NCI-H1105 (cell line): ENCODE measurements at places on chromosomes 2 and 18.
A peak's percentile ranks its signal among the peaks of the same experiment; 100 is the strongest.

GRCh38 chr18:37322492-37323035 is 243.0 kb downstream of the CELF4 start:
- DNase-seq, result peak; percentile 21

GRCh38 chr18:35770376-35771014 is 189.0 kb downstream of the GALNT1 start:
- DNase-seq, result no peak

- no peak for DNase-seq
Measured at GRCh38 chr2:212451786-212452231, 86.8 kb downstream of the ERBB4 start.

DNA sequence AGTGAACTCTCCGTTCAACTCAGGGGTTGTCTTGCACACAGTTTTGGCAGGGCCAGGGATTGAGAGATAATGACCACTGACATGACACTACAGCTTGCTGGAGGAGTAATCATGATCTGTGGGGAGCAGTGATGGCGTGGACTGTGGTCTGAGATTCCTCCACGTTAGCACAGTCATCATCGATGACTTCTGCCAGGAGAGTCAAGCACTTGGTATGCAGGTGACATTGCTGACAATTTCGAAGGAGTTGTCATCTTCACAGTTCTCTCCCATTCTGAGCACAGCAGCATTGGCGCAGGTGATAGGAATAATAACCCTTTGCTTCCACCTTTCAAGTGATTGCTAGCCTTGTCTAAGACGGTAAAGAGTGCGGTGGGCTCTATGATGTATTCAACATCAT is 79.8 kb downstream of the SGPP2 start:
- DNase-seq, result no peak

GRCh38 chr2:8086796-8087479 is 594.9 kb upstream of the ID2 start:
- DNase-seq, result no peak

DNA sequence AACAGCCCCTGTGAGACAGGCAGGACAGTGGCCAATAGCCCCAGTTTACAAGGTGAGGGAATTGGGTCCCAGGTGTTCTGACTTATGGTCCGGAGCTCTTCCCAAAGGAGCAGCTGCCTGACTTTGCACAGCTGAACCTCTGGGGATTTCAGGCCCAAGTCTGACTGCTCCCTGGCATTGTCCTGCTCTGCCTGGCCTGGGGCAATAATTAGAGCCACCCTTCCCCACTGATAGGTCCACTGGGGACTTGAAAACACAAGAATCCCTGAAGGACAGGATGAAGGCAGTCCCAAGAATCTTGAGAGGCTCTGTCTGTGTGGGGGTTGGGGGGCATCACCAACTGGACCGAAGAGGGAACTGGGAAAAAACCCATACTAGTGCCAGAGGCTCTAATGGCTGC is 3.7 kb upstream of the FEV start:
- DNase-seq, result no peak

- DNase-seq, result no peak
Measured at GRCh38 chr2:233385489-233386044, 31.3 kb downstream of the DGKD start.

- DNase-seq, result peak; percentile 3
Measured at GRCh38 chr2:58967736-58968135, 726.6 kb upstream of the FANCL start.

- DNase-seq, result peak; percentile 78
Measured at GRCh38 chr2:20381457-20381856, 30.8 kb upstream of the PUM2 start.

DNA sequence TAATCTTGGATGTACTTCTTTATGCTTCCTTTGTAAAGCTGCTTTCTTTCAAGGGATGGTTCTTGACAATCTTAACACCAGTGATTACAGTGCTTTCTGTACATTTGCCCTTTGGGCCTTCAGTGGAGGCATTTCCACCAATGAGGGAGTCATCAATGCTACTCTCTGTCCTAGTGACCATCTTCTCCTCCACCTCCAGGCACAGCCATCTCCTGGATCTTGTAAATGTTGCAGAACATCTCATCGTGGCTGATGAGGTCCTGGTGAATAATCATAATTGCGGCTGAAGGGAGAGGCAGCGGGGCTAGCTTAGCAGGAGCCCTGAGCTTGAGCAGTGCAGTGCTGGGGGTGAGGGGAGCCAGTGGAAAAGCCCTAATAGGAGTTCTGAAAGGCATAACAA is 32.5 kb downstream of the IDH1 start:
- DNase-seq, result no peak

DNA sequence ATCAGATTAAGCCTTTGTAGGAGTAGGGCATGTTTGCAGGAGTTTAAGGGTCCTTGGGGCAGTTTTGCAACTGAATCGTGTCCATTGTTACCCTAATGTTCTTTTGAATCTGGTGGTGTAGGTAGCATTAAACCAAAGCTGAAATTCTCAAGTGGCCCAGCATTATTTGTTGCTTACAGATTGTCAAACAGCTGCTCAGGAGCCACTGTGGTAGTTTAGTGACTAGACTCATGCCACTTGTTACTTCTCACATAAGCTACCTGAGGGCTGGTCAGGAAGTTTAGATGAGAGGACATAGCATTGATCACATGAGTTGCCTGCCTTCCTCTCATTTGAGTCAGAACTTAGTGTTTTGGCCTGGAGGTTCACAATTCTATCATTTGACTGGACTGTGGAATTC is 157.6 kb downstream of the HAUS1 start:
- DNase-seq, result no peak

GRCh38 chr2:208006337-208006736 is 19.0 kb downstream of the PLEKHM3 start:
- no peak for DNase-seq

DNA sequence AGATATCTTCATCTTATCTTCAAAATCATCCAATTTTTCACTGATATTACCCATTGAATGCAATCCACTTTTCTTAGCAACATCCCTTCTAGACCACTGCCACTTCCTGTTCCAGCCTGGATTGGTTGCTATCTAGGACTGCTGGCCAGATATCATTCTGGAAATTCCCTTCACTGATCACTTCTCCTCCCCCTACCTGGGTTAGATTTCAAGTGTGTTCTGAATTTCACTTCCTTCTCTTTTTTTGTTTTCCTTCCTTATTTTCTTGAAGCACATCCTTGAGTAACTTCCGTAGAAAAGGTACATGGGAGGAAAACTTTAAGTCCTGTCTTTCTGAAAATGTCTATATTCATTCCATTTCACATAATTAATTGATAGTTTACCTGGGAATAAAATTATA is 82.0 kb upstream of the IL1R2 start:
- DNase-seq, result no peak

DNA sequence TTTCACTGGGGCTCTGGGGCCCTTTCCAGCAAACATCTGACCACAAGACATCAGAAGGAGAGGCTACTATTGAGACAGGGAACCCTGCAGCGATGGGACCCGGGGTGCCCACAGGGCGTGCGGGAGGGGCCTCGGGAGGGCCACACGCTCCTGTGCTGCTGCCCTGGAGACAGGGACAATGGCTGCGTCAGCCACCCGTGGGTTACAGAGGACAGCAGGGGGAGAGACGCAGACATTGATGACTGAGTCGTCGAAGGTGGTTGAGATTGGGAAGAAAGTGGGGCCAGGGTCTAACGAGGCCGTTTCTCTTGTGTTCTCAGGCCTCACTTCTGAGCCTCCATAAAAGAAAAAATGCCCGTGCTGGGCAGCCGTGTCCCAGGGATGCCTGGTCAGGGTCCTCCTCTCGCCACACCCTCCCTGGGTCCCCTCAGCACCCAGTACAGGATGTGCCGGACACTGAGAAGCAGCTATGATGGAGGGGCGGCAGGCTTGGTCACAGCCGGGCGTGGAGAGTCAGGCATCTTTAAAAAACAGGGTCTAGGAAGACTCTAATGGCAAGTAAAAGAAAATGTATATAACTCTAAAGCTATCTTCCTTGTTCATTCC is 73.9 kb downstream of the NDUFA10 start:
- no peak for DNase-seq

- DNase-seq, result no peak
Measured at GRCh38 chr2:184006998-184007397, 591.3 kb upstream of the ZNF804A start.

GRCh38 chr18:43883886-43884285 is 606.6 kb upstream of the SYT4 start:
- no peak for DNase-seq

GRCh38 chr18:40935423-40935822 is 1019.6 kb upstream of the PIK3C3 start:
- peak; percentile 14 for DNase-seq

DNA sequence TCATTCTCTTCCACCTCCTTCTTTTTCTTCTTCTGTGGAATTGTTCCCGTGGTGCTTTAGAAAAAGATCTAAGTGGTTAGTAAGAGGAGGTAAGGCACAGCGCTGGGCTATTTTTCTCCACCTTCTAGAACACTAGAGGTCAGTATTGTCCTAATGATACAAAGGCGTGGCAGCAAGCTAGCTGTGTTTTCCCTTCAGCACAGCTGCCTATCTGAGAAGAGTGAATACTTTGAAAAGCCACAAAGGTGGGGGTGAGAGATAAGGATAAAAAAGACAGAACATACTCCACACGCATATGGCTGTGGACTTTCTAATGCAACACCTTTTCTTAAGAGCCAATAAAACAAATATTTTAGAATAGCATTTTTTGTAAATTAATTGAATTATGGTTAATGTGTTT is 2.1 kb downstream of the CNTNAP5 start:
- DNase-seq, result peak; percentile 79

GRCh38 chr18:22822024-22822423 is 111.1 kb upstream of the RBBP8 start:
- no peak for DNase-seq

DNA sequence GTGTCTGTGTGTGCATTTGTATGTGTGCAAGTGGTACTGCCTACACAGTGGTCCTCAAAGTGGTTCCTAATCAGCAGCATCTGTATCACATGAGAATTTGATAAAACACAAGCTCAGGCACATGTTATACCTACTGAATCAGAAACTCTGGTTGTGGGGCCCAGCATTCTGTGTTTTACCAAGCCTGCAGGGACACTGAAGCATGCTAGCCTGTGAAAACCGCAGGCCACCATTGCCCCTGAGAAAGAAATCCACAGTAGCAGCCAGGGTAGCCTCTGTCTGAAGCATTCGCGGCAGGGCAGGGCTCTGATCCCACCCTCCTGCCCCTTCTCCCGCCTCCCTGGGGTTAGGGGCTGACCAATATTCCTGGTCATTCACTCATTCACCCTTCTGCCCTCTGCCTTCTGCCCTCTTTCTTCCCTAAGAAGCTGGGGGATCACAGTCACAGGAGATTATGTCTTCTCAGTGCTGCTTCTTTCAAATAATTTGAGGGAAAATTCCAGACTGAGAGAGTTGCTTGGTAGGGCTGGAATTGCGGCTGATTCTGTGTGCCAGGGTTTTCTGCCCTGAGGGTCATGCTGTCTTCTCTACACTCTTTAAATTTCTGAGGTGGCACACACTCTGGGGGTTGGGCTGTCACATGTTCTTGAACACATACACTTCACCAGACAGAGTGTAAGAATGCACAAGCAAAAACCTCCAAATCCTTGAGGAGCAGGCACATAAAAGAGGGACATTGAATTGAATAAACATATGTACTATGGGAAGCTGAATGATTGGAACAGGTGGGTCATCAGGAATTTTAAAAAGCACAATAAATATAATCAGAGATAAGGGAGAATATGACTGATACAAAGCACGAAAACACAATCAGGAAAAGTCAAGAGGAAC is 126.6 kb upstream of the SEC11C start:
- no peak for DNase-seq

GRCh38 chr2:164928101-164928673 is 27.1 kb downstream of the SLC38A11 start:
- no peak for DNase-seq

DNA sequence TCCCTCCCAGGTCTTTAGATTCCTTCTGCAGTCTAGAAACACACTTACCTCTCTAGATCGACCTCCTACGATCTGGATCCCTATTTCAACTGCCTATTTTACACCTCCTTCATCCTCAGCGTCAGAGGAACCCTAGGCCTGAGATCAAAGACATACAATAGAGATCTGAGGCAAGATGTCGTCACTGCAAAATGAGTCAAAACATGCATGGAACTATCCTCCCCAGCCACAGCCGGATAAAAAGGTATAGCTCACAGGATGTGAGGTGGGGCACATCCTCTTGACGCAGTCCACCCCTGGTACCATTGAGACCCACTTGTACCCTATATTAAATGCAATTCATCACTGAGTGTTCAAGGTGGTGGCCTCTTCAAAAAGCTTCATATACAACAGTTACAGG is 63.7 kb upstream of the DNAJC10 start:
- DNase-seq, result no peak

DNA sequence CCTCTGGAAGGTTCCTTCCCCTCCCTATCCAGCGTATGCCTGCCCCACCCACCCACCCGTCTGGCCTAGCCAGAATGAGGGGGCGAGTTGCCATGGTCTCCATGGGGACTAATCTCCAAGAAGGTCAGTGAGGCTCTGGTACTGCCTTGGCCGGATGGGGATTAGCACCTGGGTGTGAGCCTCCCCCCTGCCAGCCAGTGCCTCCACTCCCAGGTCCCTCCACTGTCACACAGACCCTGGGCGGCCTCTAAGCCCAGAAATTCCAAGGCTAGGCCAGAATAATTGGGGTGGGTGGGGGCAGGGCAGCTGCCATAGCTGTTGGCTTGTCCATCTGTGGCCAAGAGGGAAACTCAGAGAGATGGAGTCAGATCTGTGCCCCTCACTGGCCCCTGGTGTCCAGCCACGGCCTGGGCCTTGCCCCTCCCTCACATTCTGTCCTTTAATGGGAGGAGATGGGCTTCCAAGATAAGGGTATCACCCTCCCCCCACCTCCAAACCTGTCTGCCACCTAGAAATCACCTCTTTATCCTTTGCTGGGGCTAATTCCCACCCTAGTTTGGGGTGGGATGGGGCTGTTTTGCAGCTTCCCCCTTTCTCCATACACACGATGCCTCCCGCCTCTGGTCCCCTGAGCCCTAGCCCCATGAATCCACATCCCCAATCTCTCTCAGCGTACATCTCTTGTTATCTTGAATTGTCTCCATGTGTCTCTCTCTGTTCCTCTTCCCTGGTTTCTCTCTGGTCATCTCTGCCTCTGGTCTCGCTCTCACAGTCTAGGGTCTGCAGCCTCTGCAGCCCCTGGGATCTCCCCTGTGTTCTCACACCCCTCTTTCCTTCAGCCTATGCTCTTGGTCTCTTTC is 6.0 kb upstream of the CRYBA2 start:
- DNase-seq, result no peak

DNA sequence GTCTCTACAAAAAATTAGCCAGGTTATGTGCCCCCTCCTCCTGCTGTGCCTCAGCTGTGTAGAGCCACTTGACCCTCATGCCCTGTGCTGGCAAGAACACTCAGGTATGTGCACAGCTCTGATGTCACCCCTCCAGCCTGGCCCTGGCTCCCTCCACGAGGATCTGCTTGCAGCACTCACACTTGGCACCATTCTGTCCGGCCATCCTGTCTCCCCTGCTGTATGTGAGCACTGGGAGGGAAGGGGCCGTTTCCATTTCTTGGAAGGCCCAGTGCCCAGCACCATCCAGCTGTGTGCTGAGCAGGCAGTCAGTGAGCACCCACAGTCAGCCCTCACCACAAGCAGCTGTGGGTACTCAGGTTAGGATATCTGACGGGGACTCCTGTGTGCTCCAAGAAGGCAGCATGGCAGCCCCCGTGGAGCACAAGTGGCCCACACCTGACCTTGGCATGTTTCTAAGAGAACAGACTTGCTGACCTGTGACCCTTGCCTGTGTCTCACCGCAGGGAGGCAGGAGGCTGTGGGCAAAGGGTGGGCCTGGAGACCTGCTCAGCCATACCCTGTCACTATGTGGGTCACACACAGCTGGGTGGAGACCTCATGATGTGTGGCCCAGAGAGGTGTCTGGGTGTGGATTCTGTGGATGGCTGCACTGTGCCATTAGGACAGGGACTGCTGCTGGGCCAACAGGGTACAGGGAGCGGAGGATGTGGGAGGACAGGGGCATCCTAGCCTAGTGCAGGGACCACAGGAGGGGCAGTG is 31.5 kb downstream of the USP34 start:
- DNase-seq, result no peak
